CD4-positive, alpha-beta T cell treated with Interleukin-2 at 100 ng/mL for 4 hours (primary cell): ENCODE measurements at places on chromosomes 3 and 15.

GRCh38 chr3:70110066-70110465 lies 110.5 kb downstream of the SAMMSON start:
- no peak for DNase-seq

DNA sequence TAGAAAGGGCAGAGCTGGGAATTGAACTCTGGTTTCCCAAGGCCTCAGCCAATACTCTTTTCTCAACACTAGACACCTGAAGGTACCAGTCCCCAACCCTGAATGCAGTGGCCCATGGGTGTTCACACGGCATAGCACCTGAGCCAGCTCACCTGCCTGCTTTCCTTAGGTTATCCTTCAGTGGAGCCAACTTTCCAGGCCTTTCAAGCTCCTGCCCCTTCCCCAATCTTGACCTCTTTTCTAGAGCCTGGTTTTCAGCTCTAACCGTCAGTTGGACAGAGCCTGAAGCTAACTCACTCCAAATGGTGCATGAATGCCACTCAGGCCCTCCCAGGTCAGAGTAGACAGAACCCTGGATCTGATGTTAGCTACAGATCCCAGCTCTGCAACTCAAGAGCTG lies 66.1 kb upstream of the ITGA11 start:
- no peak for DNase-seq

DNA sequence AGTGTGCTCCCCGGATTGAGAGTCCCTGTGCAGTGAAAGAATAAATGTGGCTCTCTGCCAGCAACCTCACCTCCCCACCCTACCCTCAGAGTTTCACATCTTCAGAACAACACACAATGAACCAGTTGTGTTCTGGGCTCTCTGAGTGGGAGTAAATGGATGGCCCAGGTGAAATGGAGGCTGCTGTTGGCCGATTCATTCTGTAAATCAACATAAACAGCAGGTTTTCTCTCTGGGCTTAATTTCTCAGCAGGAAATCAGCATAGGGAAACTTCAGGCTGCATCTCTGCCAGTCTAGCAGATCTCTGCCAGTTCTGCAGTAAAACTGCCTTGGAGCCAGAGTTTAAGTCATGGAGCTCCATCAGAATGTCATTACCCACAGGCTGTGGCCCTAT lies 54.6 kb upstream of the FURIN start:
- DNase-seq, result no peak

DNA sequence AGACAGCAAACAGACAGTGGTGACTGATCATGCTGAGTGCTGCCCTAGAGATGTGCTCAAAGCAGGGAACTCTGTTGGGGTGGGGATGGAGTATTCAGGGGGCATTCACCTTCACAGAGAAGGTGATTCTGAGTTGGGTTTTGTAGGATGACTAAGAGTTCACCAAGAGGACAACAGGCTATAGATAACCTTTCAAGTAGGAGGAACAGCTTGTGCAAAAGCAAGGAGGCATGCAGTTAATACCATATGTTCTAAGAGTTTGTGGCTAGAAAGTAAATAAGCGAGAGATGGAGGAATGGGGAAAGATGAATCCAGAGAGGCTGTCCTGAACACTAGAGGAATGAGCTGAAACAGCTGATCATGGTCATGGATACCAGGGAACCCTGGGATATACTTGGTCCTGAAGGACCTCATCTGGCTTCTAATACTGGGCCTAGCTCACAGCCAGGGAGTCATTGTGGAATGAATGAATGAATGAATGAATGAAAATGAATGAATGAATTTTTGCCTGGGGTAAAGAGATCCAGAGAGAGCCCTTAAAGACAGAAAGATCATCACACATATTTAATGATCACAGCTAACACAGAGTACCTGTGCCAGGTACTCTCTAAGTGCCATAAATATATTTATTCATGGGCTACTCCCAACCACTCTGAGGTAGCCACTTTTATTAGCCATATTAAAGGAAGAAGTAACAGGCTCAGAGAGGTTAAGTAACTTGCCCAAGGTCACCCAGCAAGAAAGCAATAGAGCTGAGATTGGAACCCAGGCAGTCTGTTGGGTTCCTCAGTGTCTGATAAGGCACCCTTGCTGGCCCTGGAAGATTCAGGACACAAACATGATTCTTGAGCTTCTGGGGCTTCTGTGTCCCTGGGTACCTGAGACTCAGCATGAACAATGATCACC lies 22.0 kb downstream of the SMAD6 start:
- no peak for DNase-seq

DNA sequence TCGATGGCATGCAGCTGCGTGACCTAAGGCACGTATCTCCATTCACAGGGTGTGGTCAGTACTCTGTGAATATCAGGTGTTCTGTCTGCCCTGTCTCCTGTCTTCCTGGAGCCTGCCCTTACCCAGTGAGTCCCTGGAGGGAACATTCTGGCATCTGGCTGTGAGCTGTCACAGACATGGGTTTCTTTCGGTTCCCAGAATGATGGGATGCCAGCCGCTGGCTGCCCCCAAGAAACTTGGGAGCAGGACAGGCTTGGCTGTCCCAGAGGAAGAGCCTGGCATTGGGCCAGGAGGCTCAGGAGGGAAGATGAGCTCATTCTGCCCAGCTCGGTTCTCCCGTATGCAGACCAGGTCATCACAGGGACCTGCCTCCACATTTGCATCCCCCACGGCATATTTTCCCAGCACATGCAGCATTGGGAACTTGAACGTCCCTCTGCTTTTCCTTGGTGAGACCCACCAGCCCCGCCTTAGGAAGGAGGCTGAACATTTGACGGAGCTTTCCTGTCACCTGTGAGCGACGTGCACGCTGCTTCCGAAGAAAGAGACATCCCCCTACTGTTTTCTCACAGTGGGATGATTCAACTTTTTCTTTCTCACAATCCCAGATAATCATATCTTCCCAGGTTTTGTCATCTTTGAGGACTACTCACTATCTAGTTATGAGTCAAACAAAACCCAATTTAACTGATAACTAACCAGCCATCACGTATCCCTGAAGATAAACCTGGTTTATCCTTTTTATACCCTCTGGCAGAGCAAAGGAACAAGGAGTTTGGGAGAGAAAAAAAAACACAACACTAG lies 22.0 kb upstream of the PGPEP1L start:
- no peak for DNase-seq

DNA sequence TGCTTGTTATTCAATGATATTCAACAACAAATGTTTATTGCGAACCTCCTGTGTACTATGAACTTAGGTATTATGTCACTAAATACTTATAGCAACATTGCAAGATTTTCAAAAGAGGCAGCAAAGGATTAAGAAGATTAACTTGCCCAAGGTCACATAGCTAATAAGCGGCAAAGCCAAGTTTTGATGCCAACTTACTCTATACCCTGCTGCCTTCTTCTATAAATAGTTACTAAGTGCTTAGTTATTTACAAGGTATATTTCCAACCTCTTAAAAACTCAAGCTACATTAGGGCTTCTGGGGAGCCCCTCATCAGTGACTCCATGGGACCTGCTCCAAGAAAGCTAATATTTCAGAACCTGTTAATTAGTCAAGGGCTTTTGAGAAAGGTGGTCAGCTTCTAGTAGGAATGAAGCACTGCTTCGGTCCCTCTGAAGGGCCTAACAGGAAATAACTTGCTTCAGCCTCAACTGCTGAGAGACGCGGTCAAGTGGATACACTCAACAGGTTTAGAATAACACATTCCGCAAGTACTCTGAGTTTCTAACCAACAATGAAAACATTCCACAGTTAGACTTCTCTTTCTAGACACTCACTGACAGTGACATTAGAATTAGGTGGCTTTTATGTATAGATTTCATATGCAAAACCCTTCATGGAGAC lies 125.5 kb downstream of the DGKG start:
- DNase-seq, result no peak

DNA sequence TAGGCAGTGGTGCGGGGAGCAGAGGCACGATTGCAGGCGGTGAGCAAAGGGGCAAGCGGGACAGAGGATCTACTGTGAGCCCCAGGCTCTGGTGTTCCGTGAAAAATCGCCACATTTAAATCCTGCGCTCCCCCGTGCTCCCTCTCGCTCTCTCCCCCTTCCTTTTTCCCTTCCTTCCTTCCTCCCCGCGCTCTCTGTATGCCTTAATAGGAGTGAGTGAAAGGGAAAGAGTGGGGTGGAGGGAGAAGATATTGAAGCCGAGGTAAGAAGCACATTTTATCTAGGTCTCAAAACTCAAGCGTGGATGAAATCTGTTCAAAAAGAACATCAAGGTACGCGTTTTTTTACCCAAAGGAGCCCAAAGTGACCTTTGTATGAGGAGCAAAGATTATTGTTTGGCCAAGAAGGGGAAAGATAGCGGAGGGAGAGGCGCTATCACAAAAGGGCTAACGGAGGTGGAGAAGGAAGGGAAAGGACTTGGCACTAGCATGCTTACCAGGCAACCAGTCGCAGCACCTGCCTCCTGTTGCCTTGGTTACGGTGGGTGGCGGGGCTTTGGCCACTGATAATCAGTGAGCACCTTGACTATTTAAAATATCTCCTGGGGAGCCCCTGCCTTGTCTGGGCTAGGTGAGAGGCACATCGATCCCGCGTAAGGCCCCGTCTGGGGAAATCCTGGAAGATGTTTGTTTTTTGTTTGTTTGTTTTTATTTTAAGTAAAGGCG lies 14.9 kb upstream of the AEN start:
- DNase-seq, result no peak

DNA sequence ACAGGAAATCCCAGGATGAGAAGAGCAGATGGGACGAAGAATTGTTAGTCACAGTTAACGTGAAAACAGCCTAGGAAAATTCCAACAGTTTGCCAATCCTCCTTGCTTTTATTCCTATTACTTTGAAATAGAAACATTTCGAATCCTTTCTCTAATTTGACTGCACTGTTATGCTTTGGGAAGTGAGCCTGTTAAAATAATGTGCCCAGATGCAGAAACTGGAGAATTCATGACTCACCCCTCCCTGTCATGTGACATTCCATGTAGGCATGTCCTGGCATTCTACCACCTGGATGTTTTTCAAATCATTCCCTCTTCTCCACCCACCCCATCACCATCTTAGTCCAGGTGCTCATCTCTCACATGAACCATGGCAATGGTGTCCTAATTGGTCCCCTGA lies 107.3 kb downstream of the MINAR1 start:
- DNase-seq, result no peak

DNA sequence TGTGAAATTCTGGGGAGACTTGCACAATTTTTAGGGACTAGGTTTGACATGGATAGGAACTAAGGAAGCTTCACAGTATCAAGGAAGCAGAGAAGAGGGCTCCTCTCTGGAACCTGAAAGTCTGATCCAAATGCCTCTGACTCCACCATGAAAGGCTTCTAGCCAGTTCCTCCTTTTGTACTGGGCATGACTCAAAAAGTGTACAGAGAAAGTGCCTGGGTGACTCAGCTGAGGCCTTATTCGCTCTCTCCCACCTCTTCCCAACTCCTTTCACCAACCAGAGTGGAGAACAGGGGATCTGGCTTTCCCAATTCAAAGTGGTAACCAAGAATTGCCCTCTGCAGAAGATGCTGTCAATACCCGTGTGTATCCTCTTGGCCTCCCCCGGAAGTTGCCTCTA lies 342.9 kb upstream of the PROK2 start:
- DNase-seq, result no peak

DNA sequence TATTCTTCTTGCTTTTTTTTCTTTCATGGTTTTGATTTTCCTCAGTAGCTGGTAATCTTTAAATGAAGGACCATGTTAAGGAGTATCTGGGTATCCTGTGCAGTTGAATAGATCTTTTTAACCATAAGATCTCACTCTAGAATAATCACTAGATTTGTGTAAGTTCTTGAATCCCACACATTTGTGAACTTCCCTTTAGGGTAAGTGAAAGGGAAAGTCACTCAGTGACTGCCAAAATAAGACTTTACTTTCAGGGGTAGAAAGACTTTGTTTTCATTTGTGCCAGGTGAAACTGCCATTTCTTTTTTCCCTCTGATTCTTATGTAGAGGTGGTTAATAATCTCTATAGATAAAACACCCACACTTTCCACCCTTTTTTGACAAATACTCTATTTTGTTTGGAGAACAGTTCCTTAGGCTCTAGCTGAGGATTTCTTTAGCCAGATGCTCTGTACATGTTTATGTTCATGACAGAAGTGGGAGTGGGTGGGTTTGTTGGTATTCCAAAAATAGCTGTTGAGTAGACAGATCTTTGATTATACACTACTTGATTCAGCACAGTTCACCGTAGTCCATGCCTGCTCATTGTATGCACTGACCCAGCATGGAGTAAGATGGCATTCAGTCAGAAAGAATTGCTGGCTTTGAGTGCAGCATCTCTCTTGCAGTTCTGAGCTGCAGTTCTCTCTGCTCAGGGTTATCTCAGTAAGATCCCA lies 28.5 kb downstream of the LRRC49 start:
- no peak for DNase-seq

- DNase-seq, result no peak
Measured at GRCh38 chr3:129379582-129380358, 48.7 kb downstream of the EFCAB12 start.

- no peak for DNase-seq
Measured at GRCh38 chr3:186095561-186096081, 13.3 kb downstream of the ETV5 start.

DNA sequence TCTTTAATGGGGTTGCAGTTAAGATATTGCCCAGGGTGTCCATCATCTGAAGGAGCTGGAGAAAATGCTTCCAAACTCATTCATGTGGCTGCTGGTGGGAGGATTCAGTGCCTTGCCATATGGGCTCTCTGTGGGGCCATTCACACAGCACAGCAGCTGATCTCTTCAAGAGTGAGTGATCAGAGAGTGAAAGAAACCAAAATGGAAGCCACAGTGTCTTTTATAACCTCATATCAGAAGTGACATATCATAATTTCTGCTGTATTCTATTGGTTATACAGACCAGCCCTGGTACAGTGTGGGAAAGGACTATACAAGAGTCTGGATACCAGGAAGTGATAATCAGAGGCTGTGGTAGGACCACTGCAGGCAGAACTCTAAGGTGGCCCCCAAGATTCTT lies 33.6 kb downstream of the HHLA2 start:
- DNase-seq, result no peak

DNA sequence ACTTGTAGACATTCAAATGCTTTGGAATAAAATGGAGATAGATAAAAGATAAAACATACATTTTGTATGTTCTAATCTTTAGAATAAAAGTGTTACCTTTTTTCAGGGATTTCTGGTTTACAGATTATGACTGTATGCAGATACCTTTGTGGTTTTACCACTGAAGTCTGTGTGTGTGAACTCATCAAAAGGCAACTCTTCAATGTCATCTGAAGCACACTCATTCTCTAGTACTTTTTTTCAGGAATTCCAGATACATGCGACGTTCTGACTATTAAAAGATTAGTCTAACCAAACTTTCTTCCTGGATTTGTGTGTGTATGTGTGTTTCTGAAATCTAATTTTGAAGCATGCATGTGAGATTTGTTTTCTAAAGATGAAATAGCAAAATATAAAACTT lies 188.6 kb downstream of the NLGN1 start:
- DNase-seq, result no peak

DNA sequence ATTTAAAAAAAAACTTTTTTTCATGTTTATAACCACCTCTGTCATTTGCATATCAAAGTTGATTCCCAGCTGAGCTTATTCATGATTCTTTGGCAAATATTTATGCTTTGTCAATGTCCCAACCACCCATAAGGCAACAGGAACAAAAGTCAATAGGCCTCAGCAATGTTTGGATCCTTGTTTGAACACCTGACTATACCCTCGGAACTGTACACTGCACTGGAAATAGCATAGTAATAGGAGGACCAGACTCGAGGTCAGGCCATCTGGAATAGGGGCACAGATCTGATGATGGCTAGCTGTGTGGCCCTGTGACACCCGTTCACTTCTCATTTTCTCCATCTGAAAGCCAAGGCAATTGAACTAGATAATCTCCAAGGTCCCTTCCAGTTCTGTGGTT lies 301.7 kb upstream of the ATP11B start:
- DNase-seq, result no peak
